Activated T-cell treated with anti-CD3 and anti-CD28 coated beads for 1 hour (primary cell): ENCODE measurements at places on chromosomes 5 and 9.

DNA sequence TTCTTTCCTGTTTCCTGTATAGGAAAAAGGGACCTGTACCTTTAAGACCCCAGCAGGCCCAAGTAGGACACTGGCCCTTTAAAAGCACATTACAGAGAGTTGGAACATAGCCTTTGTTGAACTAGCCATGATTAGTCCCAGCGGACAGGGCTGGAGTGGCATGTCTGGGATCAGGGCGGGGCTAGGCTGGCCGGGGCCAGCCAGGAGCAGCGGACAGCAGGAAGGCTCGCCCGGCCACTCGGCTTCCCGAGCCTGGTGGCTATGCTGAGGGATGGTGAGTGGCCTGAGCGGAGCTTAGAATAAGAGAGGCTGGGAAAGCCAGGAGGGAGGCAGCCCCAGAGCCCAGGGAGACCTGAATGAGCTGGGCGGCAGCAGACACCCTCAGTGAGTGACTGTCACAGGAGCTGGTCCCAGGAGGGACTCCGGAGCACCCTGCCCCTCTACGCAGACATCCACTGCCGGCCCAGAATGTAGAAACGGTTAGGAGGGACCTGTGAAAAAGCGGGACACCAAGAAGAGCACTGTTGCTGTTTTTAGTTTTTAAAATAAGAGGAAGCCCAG lies 92.1 kb downstream of the DAB2IP start:
- no peak for DNase-seq

DNA sequence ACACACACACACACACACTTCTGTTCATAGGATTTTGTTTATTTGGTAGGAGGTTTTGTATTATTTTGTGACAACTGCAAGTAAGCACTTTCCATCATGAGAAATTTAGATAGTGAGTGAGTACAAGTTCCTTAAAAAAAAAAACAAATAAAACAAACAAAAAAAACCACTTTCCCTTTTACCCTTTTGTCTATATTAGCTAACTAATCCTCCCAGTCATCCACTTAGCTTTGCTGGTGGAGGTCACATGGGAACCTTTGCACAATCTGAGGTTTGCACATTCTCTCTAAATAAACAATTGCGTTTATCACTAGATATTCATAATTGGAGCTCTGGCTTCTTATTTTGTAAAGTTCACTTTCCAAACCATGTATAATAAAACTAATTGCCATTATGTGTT lies 6.8 kb downstream of the ITGA1 start:
- no peak for DNase-seq

DNA sequence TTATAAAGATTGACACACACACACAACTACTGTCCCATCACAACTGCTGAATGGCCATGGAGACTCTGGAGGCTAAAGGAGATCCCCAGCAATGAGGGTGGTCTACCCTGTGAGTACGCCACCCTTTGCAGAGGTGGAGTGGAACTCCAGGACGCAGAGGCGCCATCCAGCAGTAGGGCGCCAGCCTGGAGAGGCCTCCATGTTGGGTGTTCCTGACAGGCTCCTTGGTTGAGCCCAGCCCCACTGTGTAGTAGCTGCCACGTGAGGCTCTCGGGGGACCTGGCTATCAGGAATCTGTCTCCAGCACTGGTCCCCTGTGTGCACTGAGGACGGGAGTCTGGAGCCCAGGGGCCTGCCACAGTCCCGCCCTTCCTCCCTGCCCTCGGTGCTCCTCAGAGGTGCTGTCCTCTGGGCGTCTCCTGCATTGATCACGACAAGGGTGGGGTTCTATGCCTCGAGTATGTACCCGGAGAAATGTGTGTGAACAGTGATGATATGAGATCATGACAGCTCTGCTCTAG lies 72.3 kb downstream of the DAP start:
- DNase-seq, result no peak

DNA sequence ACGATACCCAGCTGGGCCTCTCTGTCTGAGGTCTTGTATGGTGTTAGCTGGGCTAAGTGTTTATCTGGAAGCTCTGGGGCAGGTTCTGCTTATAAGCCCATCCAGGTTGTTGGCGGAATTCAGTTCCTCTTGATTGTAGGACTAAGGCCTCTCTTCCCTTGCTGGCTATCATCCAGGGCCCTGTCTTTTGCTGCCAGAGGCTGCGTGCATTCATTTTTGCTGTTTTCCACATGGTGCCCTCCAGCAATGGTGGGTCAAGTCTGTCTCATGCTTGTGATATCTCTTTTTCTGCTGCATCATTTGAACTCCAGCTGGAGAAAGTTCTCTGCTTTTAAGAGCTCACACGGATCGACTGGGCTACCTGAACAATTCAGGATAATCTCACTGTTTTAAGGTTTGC lies 105.7 kb upstream of the ZNF618 start:
- no peak for DNase-seq
